Activated CD4-positive, alpha-beta memory T cell treated with anti-CD3 and anti-CD28 coated beads for 36 hours (primary cell): ENCODE measurements at places on chromosomes 3 and 15.

DNA sequence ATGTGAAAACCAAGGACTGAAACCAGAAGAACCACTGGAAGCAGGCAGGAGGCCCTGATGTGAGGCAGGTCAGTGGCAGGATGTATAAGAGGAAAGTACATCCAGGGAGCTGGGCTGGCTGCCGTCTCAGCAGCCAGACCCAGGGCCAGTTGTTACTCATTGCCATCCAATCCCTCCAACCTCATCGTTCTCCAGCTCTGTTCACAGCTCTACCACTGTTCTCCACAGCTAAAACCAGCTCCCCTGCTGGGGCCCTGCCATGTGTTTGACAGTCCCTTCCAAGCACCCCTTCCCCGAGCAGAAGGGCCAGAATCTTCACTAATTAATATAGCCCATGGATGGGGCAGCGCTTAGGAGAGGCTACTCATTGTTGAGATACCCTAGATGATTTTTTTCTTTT, 206.6 kb downstream of the MECOM start:
- no peak for DNase-seq

- no peak for DNase-seq
Measured at GRCh38 chr3:126202276-126202675, 21.9 kb upstream of the ALDH1L1 start.

- peak; percentile 40 for DNase-seq
Measured at GRCh38 chr15:67033571-67034044, 31.8 kb upstream of the SMAD3 start.

GRCh38 chr3:78918361-78919020, 849.3 kb downstream of the ROBO1 start:
- no peak for DNase-seq

GRCh38 chr3:124834723-124835718, 52.1 kb downstream of the ITGB5 start:
- DNase-seq: peak; percentile 76

- no peak for DNase-seq
Measured at GRCh38 chr3:185225523-185225922, 28.3 kb downstream of the EHHADH start.

DNA sequence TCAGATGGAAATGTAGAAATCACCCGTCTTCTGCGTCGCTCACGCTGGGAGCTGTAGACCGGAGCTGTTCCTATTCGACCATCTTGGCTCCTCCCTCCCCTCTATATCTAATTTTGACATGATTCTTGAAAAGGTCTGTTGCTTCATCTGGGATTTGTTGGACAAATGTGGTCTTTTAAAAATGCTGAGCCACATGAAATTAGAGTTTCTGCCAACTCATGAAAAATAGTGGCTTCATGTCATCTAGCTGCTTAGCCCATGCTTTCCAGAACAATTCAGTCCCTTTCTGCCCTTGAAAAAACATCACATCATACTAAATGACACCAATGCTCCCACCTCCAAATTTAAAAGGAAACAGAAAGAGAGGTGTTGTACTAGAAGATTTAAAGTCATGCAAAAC, 148.6 kb upstream of the EIF1B start:
- no peak for DNase-seq

DNA sequence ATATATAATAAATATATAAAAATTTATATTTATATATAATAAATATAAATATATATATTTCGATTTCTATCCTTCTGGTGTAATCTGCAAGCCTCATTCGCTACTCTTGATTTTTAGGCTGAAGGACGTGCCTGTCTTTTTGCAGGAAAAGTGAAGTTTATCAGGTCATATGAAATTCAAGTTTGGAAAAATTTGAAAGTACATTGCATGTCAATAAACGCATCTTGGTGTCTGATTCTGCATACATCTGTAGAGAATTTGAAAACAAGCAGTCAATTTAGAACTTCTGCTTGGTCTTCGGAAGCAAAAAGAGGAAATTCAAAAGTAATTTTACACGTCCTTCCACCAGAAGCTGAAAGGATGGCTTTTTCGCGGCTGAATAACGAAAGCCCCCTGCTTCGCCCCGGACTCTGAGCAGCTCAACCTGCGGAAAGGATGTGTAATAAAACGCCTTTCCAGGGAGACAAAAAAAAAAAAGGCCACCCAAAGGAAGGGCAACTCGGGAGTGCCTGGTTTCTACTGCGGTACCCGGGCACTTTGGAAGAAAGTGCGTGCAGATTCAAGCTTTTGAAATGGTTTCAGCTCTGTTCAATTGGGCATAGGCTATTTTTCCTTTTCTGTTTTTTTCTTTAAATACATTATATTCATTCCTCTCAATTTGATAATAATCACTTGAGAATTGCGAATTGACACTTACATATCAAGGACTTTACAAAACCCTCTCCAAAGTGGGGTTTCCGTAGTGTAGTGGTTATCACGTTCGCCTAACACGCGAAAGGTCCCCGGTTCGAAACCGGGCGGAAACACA, 1.5 kb upstream of the MYNN start:
- peak; percentile 60 for DNase-seq

DNA sequence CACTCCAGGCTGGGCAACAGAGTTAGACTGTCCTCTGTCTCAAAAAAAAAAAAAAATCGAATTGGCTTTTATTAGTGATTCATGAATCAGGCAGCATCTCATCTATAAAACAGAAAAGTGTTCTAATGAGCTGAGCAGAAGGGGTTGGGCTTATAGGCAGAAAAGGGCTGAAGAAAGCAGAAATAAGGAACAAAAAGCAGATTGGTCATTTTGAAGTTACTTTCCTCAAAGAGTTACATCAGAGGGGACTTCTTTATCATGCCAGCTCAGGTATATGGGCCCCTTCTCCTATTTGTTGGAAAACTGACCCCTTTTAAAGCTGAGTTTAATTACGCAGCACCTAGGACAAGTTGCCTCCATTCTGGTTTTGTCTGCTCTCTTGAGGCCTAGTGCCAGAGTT, 722 bp upstream of the POGLUT1 start:
- DNase-seq: no peak

DNA sequence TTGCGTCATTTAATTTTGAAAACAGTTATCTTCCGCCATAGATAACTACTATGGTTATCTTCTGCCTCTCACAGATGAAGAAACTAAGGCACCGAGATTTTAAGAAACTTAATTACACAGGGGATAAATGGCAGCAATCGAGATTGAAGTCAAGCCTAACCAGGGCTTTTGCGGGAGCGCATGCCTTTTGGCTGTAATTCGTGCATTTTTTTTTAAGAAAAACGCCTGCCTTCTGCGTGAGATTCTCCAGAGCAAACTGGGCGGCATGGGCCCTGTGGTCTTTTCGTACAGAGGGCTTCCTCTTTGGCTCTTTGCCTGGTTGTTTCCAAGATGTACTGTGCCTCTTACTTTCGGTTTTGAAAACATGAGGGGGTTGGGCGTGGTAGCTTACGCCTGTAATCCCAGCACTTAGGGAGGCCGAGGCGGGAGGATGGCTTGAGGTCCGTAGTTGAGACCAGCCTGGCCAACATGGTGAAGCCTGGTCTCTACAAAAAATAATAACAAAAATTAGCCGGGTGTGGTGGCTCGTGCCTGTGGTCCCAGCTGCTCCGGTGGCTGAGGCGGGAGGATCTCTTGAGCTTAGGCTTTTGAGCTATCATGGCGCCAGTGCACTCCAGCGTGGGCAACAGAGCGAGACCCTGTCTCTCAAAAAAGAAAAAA, 1.2 kb downstream of the B2M start:
- peak; percentile 74 for DNase-seq

DNA sequence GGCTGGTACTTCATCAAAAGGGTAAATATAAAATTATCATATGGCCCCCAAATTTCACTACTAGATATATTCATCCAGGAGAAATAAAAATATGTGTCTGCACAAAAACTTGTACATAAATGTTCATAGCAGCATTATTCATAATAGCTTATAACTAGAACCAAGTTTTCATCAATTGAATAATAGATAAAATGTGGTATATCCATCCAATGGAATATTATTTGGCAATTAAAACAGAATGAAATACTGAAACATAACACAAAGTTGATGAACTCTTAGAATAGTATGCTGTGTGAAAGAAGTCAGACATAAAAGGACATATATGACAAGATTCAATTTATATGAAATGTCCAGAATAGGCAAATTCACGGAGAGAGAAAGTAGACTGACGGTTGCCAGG, 389.3 kb upstream of the ADAMTS9 start:
- no peak for DNase-seq

DNA sequence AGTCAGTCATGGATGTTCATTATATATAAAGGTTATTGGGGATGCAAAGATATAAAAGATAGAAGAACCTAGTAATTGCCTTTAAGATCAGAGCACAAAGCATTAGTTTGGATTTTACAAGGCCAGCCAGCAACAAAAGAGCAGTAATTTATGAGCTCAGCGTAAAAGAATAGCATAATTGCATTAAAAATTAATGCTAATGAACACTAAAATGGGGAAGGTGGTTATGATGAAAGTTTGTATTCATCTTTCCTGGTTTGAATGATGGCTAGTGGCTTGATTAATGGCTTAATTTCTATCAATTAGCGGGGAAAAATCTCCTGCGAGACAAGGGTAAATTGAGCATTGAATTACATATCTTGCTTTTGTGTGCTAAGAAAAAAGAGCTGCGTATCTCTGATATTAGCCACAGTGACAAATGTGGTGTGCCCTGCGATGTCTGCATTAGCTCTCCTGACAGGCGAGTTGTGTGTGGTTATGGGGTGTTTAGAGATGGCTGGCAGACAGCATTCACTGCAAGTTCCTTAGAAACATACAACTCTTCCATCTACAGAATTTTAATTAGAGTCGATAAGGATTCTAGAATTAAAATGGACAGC, 42.8 kb upstream of the MLF1 start:
- DNase-seq: no peak

DNA sequence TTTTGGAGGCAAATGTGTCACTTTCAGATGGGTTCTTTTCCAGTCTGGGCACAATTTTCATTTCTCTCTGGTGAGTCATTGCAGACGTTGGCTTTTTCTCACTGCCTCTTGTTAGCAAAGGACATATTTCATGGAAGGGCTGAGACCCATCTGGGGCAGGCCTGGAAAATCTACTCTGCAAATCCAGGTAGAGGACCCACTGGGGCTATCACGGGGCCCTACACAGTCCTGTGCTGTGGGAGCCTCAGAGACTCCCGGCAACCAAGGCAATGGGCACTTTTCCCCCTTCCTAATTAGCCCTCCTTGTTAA, 58.0 kb downstream of the HRH1 start:
- no peak for DNase-seq

DNA sequence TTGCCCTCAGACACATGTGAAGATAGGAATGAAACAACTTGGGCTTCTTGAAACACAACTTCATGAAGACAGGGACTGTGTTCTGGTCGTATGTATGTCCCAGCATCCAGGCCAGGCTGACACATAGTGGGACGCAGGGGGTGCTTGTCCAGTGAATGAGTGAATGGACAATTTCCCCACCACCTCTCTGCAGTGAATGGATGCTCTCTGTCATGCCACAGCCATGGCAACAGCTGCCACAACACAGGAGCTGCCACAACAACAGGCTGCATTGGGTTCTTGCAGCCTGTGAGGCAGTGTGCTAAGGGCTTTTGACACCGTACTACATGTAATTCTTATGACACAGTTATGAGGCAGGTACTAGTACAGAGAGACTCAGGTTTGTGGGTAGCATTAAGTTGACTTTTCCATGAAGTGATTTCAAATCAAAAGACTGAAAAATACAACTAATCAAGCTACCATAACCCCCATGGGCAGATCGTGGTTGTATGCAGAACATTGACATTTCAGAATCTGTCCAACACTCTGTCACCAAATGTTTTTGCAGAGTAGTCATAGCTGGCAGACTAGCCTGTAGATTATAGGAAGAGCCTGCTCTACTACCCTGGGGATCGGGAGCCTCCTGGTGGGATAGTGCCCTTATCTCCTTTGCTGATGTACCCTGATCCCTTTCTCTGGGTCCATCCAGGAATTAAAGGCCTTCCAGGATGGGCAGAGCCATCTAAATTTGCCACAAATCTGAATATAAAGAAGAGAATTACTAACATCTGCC, 40.8 kb downstream of the CLSTN2 start:
- no peak for DNase-seq

GRCh38 chr3:68667346-68667745, 265.0 kb downstream of the TAFA4 start:
- no peak for DNase-seq

DNA sequence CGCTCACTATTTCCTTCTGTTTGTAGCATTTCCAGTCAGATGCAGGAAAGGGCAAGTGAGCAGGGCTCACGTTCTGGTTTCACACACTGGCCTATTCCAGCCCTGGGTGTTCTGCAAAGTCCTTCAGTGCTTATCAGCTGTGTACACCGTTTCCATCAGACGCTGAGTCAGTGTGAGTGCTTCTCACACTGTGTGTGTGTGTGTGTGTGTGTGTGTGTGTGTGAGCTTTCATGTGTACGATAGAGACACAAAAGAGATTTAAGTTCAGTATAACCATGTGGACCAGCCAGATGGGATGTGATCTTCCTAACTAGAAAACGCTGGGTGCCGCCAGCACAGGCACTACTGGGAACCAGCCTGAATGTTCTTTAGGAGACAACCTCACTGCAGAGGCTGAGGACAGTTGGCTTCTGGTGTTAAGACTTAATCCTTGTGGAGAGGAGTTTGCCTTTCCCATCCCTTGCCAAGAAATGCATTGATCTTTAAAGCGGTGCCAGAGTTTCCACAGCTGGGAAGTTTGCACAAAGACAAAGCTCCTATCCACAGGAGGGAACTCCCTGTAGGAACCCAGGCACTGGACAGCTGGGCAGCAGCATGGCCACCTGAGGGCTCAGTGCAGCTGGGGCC, 3.9 kb upstream of the CHSY1 start:
- DNase-seq: no peak

- no peak for DNase-seq
Measured at GRCh38 chr15:81311752-81312464, 12.0 kb downstream of the STARD5 start.

GRCh38 chr3:119588112-119588511, 8.8 kb downstream of the ADPRH start:
- DNase-seq: peak; percentile 34

DNA sequence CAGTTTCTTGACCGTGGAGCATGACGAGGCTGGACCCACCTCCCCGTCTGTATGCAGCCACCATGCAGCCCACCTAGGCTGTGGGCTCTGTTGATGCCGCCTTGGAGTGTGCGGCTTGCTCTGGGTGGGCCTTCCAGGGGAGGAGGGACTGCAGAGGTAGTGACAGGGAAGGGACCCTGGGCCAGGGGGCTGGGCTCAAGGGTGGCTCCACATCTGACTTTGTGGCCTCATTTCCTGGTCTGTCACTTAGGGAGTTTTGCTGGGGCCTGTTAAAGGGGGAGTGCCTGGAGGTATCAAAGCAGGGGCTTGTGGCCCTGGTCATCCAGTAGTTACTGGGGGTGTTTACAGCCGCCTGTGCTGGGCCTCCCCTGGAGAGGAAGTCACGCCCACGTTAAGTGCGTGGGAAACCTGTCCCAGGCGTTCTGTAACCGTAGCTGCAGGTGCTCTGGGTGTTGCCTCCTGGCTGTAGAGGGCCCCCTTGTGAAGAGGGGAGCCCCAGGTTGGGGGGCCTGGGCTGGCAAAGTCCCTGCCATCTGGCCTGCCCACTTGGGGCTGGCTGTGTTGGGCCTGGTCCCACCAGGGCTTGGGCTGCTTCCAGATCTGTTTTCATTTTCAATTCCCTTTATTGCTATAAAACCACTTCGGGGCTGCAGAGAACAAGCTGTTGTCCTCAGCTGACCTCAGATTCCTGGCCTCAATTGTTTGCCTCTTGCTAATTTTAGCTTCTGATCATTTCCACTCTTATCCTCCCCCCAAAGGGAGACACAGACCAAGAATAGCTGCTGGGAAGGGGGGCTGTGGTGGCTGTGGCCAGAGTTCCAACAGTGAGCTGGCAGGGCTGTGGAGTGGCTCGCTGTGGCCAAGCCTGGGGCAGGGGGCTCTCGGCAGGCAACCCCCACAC, 26.5 kb downstream of the KLF13 start:
- DNase-seq: peak; percentile 71
